HepG2 (cell line): ENCODE measurements at places on chromosomes 5 and 9.

GRCh38 chr5:136159457-136159856 lies 26.8 kb downstream of the SMAD5 start:
- no peak for DNase-seq

- no peak for DNase-seq
Observed at GRCh38 chr9:38107811-38108304, 38.8 kb upstream of the SHB start.

GRCh38 chr9:70347046-70347445 lies 67.4 kb downstream of the KLF9 start:
- no peak for DNase-seq

GRCh38 chr5:178145965-178146820 lies 7.5 kb downstream of the NHP2 start:
- DNase-seq = peak; percentile 66

DNA sequence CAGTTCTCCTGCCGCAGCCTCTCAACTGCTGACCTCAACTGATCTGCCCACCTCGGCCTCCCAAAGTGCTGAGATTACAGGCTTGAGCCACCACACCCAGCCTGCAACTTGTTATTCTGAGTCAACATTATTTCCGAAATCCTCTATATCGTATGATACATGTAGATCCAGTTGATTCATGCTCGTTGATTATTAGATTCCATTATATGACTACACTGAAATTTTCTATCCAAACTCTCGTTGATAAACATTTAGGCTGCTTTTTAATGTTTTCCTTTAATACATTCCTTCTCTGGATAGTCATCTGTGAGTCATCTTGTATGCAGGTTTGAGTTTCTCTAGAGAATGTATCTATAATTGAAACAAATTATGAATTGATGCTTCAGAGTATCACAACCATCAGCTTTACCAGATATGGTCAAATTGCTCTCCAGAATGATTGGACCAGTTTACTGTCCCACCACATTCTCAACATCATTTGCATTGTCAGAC lies 4.1 kb downstream of the CDK7 start:
- DNase-seq = no peak

GRCh38 chr9:16871336-16872151 lies 1.1 kb upstream of the BNC2 start:
- DNase-seq = no peak

- no peak for DNase-seq
Observed at GRCh38 chr5:109614301-109614700, 75.4 kb upstream of the MAN2A1 start.

GRCh38 chr5:1515311-1515920 lies 8.3 kb downstream of the LPCAT1 start:
- DNase-seq = no peak

DNA sequence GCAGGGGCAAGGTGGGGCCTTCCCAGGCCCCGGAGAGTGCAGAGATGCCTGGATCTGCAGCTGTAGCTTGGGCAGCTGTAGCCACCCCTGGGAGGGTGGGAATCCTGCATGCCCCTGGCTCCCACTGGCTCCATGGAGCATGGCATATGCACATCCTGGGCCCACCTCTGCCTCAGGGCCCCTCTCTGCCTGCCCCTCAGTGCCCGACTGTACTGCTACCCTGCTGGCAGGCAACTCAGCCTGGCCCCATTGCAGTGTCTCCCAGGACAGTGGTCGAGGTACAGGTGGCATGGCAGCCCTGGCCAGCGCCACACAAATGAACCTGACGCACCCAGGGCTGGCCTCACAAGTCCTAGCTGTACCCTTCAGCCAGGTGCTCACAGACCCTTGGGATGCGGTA lies 23.9 kb downstream of the JMY start:
- no peak for DNase-seq

DNA sequence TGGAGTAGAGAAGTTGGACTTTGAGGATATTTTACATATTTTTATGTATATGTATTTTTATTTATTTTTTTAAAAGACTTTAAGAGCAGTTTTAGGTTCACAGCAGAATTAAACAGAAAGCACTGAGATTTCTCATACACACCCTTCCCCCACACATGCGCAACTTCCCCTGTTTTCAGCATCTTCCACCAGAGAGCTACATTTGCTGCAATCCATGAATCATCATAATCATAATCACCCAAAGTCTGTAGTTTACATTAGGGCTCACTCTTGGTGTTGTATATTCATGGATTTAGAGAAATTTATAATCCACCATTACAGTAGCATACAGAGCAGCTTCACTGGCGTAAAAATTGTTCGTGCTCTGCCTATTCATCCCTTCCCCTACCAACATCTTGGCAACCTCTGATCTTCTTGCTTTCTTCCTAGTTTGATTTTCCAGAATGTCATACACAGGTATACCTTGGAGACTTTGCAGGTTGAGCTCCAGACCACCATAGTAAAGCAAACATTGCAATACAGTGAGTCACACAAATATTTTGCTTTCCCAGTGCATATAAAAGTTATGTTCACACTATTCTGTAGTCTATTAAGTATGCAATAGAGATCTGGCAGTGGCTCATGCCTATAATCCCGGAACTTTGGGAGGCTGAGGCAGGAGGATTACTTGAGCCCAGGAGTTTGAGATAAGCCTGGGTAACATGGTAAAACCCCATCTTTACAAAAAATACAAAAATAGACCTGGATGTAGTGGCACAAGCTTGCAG lies 9.6 kb upstream of the CCDC171 start:
- no peak for DNase-seq

DNA sequence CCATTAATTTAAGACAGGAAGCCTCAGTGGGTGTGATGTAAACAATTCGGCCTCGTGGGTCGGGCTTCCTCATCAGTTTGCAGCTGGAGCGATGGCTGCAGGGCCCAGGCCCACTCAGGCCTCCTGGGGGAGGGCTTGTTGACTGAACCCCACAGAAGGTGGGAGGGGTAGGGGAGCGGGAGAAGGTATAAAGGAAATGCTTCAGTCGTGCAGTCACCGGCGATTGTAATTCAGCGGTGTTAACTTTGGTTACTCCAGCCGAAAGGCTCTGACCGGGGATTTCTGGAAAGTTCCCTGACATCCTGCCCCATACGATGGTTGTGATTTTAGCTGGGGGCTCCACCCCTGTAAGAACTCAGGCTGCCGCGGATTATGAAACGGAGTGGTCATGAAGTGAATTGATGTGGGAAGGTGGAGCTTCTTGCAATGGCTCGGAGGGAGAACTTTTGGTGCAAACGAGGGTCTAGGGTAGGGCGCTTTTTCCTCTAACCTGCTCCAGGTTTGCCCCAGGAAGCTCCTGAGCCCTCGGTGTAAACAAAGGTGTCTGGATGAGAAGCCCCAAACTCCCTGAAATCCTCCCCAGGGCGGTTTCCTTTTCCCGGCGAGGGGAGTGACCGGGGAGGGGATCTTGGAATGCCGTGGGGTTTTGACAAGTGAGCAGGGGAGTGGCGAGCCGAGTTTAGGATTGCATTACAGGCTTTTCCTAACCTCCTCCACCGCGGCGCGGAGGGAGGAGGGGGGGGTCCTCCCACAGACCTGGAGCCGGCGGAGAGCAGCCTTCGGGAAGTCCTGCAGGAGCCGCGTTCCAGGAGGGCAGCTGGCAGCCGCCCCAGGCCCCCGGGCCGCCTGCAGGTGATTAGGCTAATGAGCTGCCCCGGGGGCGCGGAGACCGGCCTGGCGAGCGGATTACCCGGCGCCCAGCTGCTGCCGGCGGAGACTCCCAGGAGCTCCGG lies 215.5 kb downstream of the PDZD2 start:
- DNase-seq = no peak

- peak; percentile 74 for DNase-seq
Observed at GRCh38 chr5:60257596-60258271, 364.2 kb upstream of the PDE4D start.

GRCh38 chr5:95907740-95908706 lies 53.6 kb downstream of the ELL2 start:
- DNase-seq = no peak

DNA sequence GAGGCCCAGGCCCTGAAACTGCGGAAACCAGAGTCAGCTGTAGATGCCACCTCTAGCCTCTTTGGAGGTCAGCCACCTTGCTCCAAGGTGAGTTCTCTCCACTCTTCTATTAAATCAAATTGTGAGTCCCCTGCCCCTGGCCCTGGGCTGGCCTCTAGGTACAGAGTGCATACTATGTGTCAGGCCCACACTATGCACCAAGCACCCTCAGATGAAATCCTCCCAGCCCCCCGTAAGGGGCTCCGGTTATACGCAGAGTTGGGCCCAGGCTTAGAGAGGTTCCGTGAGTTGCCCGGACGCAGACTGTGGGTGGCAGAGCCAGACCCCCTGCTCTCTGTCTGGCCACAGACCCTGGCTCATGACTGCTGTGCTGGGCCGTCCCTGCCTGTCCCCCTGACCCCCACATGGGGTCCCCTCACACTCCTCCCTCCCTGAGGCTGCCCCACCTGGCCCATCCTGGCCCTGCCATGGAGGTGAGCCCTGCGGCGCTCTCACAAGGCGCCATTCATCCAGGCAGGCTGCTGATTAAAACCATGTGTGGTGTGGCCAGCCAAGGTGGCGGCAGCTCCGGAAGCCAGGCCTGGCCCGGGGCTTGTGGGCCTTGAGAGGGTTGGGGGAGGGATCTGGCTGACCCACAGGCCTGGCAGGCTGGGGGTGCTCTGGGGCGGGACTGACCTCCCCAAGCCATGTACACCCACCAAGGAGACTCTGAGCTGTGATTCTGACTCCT lies 65.5 kb upstream of the SYNPO start:
- DNase-seq = no peak

- DNase-seq = no peak
Observed at GRCh38 chr5:155772009-155772662, 554.8 kb upstream of the SGCD start.

- DNase-seq = peak; percentile 83
Observed at GRCh38 chr5:174045470-174046025, at the start of gene NSG2. Gene NSG2, plus strand, starts transcription at chr5:174045706. Its CDS starts 1,050 bp downstream, at chr5:174046756.

DNA sequence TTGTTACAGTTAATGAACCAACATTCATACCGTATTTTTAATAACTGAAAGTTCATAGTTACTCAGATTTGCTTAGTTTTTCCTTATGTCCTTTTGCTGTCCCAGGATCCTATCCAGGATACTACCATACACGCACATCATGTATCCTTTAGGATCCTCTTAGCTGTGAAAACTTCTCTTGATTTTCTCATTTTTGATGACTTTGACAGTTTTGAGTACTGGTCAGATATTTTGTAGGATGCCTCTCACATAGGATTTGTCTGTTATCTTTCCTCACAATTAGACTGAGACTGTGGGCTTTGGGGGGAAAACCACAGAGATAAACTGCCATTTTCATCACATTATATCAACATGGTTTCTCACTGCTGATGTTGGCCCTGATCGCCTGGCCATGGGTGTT lies 491.3 kb upstream of the TRPC7 start:
- DNase-seq = no peak

DNA sequence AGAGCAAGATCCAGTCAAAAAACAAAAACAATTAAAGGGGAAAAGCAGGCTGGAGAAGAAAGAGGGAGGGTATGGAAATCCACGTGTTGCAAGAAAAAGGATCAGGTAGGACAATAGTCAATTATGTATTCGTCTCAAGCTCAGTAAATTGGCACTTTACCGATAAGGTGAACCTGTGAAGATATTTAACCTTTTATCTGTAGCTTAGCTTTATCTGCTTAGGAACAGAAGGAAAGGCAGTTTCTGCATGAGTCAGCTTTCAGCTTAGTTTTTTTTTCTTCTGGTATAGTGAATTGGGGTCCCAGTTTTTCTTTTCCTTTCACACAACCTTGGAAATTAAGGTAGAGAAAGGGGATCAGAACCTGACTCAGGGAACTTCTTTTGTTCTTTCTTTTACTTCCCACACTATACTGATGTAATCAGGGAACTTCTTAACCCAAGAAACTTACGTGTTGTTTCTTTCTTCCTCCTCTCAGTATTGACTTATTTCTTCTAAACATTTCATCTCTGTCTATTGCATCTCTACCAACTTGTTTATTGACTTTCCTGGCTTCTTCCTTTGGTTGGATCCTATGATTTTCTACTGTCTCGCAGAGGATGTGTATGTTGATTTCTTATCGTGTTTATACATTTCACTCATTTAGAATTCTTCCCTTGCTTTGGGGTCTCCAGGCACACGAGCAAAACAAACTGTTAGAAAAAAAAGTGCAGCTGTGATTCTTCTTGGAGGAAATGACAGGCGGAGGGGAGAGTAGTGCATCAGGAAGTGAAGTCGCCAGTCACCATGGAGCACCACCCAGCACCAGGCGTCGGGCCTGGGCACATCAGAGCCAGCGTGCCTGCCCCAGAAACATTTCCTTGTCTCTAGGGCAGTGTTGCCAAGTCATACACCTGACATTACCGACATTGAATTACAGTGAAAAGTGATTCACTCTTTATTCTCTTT lies 123.0 kb upstream of the LHFPL2 start:
- no peak for DNase-seq

GRCh38 chr5:94693043-94693822 lies 74.8 kb downstream of the SLF1 start:
- DNase-seq = peak; percentile 33

- DNase-seq = peak; percentile 43
Observed at GRCh38 chr9:134502809-134503211, 138.8 kb upstream of the COL5A1 start.

DNA sequence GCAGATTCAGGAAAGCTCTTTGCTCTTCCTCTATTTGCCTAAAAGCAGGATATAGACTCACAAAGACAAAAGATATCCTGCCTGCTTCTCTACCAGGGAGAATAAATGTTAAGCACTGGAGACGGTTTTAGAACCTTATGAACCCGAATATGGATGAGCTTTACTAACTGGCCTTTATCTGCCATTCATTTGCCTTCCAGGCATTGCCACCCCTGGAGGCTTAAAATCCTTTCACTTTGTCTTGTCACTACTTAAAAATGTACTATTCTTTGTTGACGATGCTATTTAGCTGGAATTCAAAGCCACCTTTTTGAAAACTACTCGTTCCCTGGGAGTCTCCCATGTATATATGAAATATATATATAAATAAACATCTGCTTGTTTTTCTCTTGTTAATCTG lies 23.2 kb upstream of the LVRN start:
- no peak for DNase-seq

GRCh38 chr9:21080793-21081192 lies 3.1 kb upstream of the IFNB1 start:
- DNase-seq = no peak

DNA sequence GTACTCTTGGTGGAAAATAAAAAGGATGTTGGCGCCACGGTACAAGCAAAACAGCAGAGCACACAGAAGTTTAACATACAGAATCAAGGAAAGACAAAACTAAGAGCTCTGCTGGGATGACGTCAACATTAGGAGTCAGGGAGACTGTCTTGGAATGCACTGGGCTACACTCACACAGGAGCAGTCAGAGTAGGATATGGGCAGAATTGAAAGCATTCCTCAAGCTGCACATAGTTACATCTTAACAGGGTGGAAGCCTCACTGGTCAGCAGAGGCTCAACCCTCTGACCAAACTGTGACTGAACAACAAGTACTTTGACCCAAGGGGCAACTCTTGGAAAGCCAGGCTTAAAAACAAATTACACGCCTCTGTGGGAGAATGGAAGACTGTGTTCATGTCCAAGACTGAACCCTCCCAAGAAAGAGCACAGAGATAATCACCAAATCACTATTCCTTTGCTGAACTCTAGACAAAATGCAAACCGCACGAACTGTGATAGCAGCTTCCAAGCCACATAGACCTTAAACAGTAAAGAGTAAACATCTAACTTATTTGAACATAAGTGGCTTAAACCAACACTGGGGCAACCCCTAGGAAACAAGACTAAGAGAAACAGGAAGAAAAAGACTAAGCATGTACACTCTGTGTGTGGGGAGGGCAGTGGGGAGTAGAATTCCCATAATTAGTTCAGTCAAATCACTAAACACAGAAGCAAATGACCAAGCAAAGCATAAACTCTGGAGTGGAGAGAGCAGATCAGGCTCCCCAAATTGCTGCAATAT lies 772.7 kb downstream of the PRELID2 start:
- DNase-seq = no peak
